ENCODE measurements at places on chromosomes 2 and 18.

GRCh38 chr2:64311948-64312621 is 141.9 kb upstream of the LGALSL start:
- peak; percentile 88 for DNase-seq

DNA sequence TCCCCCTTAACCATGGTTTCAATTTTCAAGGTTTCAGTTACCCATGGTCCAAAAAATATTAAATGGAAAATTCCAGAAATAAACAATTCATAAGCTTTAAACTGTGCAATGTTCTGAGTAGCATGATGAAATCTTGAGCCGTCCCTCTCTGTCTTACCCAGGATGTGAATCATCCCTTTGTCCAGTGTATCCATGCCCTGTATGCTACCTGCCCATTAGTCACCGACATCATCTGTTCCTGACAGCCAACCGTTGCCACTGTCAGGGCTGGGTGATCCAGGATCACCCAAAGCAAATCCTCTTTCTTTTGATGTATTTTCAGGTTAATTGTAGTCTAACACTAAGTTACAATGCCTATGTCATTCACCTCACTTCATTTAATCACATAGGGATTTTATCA is 15.7 kb upstream of the OLA1 start:
- DNase-seq = peak; percentile 87

GRCh38 chr18:6601241-6601640 is 128.3 kb upstream of the ARHGAP28 start:
- peak; percentile 40 for DNase-seq

- no peak for DNase-seq
Observed at GRCh38 chr18:45619062-45619825, 4.0 kb downstream of the SLC14A2 start.

GRCh38 chr2:223860809-223861738 is 23.7 kb upstream of the AP1S3 start:
- peak; percentile 86 for DNase-seq

DNA sequence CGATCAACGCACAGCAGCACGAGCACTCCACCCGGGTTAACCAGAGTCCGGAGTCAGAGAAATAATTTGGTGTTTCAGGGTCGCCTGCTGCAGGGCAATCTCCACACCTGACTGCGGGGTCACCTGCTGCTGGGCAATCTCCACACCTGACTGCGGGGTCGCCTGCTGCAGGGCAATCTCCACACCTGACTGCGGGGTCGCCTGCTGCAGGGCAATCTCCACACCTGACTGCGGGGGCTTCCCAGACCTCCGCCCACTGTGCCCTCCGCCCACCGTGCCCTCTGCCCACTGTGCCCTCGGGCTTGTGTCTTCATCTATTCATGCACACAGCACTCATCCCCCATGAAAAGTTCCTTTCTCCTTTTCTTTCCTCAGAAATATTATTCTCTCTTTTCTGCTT is 500.2 kb upstream of the SALL3 start:
- DNase-seq = no peak

DNA sequence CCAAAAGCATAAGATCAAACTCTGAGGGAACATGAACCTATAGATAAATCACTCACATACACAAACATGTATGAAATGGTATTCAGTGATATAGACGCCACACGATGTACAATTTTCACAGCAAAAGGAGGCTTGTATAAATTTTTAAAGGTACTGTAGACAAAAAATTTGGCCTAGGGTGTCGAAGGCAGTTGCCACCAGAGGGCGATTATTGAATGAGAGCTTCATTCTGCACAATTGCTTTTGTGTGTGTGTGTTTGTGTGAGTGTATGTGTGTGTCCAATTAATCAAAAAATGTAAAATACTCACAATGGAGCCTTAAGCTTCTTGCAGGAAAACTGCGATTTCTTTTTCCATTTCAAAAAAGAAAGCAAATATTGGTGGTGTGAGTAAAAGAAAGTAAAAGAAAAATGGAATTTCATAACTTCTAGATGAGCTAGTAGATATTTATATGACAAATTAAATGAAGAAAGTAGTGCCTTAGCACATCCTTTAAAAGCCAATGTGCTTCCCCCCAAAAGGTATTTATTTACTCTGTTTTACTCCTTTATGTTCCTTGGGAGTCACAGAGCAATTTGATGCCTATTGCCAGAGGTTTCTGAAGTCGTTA is 800.1 kb downstream of the SATB2 start:
- peak; percentile 5 for DNase-seq

- DNase-seq = no peak
Observed at GRCh38 chr2:118176601-118177000, 88.3 kb downstream of the INSIG2 start.

GRCh38 chr2:134127496-134127895 is 126.4 kb upstream of the MGAT5 start:
- DNase-seq = no peak

- DNase-seq = no peak
Observed at GRCh38 chr2:63049970-63050333, 678 bp upstream of the OTX1 start.

DNA sequence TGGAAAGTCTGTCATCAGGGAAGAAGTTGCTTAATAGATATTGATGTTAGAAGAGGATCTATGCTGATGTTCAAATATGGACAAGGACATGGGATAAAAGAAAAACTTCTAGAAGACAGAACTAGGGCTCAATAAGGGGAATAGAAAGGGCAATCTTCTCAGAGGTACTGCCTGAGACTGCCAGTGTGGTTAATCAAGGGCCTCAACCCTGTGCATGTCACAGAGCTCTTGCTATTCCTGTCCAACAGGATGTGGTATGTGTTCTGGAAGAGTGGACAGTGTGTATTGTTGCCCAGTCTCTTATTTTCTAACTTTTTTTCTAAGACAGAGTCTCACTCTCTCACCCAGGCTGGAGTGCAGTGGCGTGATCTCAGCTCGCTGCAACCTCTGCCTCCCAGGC is 27.8 kb upstream of the RNF125 start:
- no peak for DNase-seq

GRCh38 chr2:55973673-55974072 is 50.1 kb upstream of the EFEMP1 start:
- no peak for DNase-seq

DNA sequence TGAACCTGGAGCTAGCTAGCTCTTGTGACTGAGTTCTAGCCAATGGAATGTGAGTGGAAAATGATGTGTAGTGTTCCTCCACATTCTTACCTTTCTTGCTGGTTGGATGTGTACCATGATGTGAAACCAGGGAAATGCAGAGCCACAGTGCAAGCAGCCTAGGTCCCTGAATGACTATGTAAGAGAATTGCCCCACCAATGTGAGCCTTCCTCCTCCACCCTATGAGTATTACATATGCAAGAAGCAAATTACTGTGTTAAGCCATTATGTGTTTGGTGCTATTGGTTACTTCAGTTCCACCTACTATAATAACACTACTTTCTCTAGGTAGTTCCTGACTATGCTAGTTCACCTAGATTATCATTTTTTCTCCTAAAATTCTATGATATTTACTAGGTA is 39.6 kb downstream of the LCLAT1 start:
- no peak for DNase-seq

- DNase-seq = peak; percentile 51
Observed at GRCh38 chr2:28395334-28396061, 2.8 kb downstream of the FOSL2 start.

DNA sequence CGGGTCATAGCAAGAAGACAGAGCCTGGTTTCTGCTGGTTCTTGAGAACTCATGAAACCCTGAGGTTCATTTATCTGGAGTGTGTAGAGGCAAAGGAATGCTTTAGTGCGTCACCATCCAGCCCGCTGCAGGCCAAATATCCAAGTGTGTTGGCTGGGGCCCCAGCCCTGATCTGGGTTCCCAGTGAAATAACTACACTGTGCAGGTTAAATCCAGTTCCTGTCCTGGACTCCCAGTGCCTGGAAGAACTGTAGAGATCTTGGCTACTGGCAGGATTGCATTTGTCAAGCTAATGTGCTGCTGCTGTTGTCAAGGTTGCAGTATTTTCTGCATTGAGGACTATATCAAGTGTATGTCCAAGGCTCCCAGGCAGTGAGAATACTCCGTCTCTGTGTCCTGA is 89.9 kb downstream of the MAPK4 start:
- DNase-seq = peak; percentile 8

- DNase-seq = no peak
Observed at GRCh38 chr2:209788925-209789324, 17.3 kb downstream of the UNC80 start.

GRCh38 chr2:151097895-151098294 is 163.8 kb downstream of the RBM43 start:
- peak; percentile 7 for DNase-seq

- no peak for DNase-seq
Observed at GRCh38 chr2:44772669-44773378, 168.7 kb upstream of the SIX3 start.

- no peak for DNase-seq
Observed at GRCh38 chr18:78138983-78139496, 840.6 kb upstream of the SALL3 start.

GRCh38 chr18:55318951-55319441 is 269.0 kb downstream of the TCF4 start:
- peak; percentile 52 for DNase-seq

DNA sequence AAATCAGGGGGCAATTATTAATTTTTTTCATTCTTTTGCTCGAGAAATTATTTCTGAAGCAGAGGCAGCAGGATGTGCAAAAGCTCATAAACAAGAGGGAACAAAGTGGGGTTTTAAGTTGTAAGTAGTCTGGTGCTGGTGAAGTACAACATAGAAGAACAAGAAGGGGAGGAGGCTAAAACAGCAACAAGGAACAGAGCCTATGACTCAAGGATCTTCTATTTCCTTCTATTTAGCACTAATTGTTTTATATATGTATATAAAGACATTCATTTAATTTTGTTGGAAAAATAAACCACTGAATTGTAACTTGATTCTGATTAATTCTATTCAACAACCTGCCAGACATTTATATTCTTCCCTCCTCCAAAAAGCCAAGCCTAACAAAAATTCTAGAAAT is 35.0 kb downstream of the YES1 start:
- no peak for DNase-seq

GRCh38 chr18:55500316-55501086 is 87.5 kb downstream of the TCF4 start:
- DNase-seq = peak; percentile 81

GRCh38 chr18:7576685-7577084 is 9.6 kb downstream of the PTPRM start:
- DNase-seq = peak; percentile 76

GRCh38 chr2:107986278-107987217 is at the start of gene SLC5A7:
Gene SLC5A7 (plus strand): TSS chr2:107986524. CDS start chr2:107988156, 1,632 bp downstream.
- no peak for DNase-seq

- no peak for DNase-seq
Observed at GRCh38 chr2:195164930-195165329, 492.1 kb upstream of the SLC39A10 start.

DNA sequence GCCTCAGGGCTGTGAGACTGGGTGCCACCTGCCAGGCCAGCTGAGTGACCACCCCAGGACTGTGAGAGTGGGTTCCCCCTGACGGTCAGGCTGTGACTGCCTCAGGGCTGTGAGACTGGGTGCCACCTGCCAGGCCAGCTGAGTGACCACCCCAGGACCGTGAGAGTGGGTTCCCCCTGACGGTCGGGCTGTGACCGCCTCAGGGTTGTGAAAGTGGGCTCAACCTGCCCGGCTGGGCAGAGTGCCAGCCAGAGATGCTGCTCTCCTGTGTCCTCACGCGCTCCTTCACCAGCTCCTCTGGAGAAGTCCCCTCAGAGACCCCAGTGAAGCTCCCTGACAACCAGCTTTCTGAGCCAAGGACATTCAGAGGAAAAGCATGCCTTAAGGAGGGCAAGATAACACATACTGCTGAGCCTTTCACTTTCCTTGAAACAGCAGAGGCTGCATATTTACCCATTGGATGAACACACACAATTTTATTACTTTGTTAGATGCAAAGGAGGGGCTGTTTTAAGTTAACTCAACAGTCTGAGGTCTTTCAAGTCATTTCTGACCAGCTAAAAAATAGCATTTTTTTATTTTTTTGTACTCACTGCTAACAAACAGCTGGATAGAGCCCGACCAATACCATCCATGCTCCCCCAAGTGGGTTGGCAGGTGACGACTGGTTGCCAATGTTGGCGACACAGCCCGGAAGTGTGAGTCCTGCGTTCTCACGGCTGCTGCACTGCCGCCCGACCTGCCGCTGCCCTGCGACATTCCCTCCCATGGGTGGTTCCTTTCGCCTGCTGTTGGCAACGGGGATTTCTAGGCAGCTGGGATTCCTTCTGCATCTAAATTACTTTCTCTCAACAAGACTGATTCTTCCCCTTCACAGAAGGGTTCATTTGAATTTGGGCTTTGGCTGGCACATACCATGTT is 70.7 kb downstream of the NDUFA10 start:
- DNase-seq = no peak

DNA sequence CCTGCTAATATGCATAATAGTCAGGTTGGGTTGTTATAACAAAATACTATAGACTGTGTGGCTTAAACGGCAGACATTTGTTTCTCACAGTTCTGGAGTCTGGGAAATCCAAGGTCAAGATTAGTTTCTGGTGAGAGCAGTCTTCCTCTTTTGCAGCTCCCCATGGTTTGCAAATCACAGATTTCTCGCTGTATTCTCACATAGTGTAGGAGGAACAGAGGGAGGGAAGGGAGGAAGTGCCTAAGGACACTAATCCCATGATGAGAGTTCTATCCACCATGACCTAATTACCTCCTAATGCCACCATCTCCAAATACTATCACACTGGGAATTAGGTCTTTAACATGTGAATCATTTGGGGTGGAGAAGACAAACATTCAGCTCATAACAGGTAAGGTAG is 20.1 kb upstream of the PTH2R start:
- no peak for DNase-seq

- DNase-seq = peak; percentile 41
Observed at GRCh38 chr2:18149660-18150246, 271.3 kb downstream of the KCNS3 start.

DNA sequence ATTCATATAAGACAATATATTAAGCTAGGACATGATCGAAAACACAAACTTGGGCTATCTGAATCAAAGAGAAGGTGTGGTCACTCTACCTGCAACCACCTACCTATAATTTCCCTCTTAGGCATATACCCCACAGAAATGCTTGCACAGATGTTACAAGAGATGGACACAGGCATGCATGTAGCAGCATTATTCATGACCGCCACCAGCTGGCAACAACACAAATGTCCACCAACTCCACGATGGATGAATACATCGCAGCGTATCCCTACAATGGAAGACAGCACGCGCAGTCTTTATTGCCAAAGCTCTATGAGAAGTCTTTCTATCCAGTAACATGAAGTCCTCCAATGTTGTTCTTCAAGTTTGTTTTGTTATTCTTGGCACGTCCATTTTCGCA is 90.8 kb downstream of the ARL4C start:
- DNase-seq = no peak

GRCh38 chr2:224359569-224359968 is 42.3 kb downstream of the FAM124B start:
- peak; percentile 22 for DNase-seq

All from EL (cell line).